ENCODE measurements at places on chromosomes 2 and 18. TPM values are rescaled to one million over a fixed set of nuclear protein-coding genes. Genes with fewer than 3 reads are reported as not detected.

- peak; percentile 57 for DNase-seq
Measured at GRCh38 chr2:147173189-147173581, 671.6 kb upstream of the ACVR2A start.

GRCh38 chr2:134493797-134494196 is 225.0 kb downstream of the TMEM163 start:
- DNase-seq = no peak

GRCh38 chr2:177984749-177985148 is 87.8 kb downstream of the PDE11A start:
- peak; percentile 43 for DNase-seq

DNA sequence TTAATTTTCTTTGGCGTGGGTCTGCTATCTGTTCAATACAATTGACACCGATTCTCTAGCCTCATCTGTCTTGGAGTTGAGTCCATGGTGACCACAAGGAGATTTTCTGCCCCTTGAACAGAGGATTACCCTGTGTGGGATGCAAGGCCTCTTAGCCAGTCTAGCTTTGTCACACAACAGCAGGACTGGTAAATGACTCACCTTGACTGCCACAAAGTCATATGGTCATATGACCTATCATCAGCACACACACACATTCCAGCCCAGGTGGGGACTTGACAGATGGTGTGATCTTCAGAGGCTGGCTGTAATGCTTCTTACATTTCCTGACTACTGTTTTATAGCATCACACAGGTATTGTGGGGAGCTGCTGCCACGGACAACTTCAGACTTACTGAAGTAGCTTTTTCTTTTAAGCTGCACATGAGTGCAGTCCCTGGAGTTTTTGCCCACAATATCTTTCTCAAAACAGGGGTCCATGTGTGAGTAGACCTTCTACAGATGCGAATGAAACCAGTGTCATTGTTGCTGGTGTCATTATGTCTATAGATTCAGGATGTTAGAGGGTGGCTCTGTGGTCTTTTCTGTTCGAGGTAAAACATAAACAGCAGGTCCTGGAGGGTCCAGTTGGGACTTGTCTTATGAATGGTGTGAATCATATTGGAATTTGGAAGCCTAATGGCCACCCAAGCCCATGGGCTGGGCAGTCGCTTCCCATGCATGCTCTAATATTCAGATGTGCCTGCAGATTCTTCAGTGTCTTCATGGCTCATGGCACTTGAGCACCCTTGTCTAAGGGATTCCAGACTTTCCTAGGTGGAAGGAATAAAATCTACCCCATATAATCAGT is 18.6 kb upstream of the ACOXL start:
- DNase-seq = no peak

The MC2R gene
- not detected for total RNA-seq

- DNase-seq = no peak
Measured at GRCh38 chr2:85436836-85437487, 18.4 kb downstream of the SH2D6 start.

DNA sequence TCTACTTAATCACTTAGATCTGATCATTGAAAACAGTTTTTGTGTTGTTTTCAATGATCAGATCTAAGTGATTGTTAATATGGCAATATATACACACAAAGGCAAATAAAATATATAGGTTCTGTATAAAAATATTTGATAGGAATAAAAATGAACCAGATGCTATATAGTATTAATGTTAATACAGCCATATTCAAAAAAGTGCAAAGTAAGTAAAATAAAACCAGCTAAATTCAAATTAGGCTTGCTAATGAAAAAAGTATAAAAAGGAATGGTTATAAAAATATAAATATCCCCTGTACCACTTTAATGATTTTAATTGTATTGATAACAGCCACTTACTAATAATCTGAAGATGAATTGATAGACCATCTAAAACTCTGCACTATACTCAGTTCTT is 38.4 kb downstream of the VPS54 start:
- DNase-seq = no peak

The CBLN2 gene
- not detected for total RNA-seq

DNA sequence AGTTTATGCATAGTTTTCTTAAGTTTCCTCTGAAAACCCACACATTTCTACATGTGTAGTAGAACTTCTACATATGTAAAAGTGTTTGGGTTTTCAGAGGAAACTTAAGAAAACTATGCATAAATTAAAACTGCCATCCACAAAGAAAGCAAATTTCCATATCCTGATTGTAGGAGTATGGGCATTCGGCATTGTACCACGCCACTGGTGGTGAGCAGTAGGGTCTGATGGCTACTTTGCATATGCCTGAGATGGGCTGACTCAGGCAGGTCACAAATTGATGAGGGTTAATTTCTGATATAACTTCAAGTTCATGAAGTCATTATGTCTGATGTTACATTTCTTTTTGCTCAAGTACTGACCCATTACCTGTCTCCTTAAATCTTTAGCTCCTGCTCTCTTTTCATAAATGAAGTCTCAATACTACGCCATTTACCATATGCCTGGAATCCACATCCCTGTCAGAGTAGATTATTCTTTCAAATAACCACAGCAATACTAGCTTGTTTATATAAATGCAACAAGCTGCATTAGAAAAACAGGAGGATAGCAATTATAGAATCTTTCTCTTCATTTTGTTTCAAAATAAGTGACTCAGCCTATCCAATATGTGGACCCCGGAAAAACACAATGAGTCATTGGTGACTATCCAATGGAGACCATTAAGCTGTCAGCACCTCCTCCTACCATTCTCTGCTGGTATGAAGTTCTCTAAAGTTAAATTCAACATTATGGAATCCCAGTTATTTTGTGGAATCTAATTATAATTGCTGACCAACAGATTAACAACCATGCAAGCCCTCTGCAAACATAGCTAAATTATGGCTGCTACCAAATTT is 355.2 kb upstream of the UBE2E3 start:
- DNase-seq = peak; percentile 82

The KCNIP3 gene
- 1.5 TPM for total RNA-seq
